ENCODE measurements at places on chromosomes 11 and 22.
A peak's percentile ranks its signal among the peaks of the same experiment; 100 is the strongest.

- no peak for DNase-seq
Measured at GRCh38 chr22:30531651-30532608, 14.6 kb downstream of the SEC14L6 start.

GRCh38 chr11:77530879-77531278 is 57.0 kb upstream of the PAK1 start:
- DNase-seq: no peak

GRCh38 chr11:121210445-121211080 is 82.0 kb upstream of the SC5D start:
- DNase-seq: no peak

DNA sequence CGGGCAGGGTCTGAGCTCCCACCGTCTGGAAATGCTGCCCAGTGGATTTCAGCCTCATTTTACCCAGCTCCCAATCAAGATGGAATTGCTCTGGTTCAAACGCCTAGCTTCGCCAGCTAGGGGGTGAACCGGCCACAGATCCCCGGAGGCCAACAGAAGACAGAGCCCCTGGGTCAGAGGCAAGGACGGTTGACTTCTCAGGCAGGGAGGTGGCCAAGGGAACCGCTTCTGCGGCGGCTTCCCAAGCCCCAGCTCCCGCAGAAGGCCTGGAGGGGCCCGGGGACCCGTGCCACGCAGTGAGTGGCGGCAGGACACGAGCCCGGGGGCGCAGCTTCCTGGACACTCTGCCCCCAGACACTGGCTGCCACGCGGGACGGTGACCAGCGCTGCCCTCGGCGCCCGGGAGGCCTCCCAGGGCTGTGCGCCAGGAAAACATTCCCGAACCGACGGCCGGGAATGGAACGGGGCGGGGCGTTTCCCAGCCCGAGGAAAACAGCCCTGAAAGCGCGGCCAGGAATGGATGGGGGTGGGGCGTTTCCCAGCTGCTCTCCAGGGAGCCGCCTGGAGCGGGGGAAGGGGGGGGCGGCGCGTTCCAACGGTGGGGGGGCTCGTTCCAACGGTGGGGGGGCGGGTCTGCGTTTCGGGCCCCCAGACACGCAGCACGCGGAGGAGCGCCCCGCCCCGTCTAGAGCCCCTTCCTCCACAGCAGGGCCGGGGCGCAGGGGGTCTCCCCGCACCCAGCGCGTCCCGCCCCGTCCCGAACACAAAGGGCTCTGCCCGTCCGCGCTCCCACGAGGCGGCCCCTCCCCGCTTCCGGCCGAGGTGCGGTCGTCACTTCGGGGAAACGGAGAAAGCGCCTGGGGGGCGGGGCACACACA is 13.5 kb upstream of the B4GALNT4 start:
- DNase-seq: peak; percentile 92

DNA sequence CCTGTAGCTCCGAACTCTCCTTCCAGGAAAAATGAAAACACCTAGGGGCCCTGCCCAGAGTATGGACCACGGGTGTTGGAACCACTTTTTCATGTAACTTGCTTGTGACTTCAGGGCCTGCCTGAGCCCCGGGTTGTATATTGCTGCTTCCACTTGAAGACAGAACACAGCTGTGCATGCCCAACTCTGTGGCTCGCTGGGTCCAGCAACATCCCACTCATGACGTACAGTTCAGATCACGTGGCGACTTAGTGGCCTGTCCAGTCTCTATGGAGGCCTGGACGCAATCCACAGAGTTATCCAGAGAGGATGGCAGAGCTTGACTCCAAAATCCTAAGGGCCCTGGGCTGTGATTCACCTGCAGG is 6.8 kb downstream of the C11orf21 start:
- DNase-seq: no peak

DNA sequence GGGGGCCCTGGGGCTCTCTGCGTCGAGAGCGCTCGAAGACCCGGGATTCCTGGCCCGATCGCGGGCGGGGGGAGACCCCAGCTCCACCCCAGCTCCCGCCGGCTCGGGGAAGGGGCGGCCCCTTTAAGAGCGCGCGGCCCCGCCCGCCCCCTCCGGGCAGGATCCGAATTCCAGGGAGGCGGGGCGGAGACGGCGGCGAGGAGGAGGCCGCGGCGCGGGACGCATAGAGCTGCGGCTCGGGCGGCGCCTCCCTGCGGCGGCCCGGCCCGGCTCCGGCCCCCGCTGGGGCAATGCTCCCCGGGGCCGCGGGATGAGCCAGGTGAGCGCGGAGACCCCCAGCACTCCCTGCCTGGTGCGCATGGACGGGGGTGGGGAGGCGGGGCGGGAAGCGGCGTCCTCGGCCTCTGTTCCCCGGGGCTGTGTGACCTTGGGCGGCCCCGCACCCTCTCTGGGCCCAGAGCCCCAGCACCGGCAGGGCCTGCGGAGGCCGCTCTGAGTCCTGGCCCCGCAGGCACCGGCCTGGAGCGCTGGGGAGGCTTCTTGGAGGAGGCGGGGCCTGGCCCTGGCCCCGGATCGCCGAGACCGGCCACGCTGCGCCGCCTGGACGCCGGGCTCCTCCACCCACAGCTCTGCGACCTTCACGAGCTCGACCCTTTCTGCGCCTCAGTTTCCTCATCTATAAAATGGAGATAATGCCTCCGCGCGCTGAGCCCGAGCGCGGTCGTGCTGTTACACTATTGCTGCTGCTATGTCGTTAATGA is 565 bp downstream of the GAS2L1 start:
- peak; percentile 90 for DNase-seq

DNA sequence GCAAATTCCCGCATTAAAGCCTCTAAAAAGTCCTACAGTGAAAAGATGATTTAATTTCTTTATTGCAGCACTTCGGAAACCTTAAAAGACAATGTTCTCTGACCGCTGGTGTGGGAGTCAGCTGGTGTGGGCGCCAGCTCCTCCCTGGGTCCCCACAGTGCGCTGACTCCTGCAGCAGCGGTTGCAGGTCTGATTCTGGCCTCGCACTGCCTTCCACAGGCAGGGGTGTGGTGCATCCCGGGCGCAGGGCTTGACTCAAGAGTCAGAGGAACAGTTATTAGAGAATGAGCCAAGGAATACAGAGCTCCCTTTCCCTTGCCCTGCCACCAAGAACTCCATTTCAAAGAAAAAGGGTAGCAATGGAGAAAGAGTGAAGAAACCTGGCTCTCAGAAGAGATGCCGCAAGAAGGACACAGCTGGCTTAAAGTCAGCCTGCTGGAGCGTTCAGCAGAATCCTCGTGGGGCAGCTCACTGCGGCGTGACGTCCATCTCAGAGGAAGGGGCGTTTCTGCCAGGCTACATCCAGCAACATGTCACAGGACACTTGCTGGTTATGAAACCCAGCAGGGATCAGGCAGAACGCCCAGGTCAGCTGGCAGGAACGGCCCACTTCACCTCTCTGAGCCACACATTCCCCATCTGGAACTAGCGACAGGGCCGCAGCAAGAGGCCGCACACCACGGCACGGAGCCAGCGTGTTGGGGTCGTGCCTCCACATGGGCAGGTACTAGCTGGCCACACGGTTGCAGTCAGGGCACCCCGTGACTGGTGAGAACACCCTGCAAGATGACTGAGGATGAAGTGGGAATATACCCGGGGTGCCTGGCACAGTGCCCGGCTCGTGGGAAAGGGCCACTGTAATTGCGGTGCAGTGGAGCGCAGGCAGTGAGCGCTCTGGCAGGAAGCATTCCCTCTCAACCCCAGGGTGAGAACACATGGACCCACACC is 18.1 kb upstream of the EFCAB6 start:
- DNase-seq: no peak

GRCh38 chr11:55658608-55659007 is 3.4 kb upstream of the OR4C6 start:
- no peak for DNase-seq

GRCh38 chr11:125062931-125063428 is at the start of gene SLC37A2:
Gene SLC37A2, plus strand, starts transcription at chr11:125063305. Its CDS starts 63 bp downstream, at chr11:125063368.
- peak; percentile 78 for DNase-seq

GRCh38 chr11:84164728-84165127 is 878.6 kb upstream of the CCDC90B start:
- DNase-seq: no peak

DNA sequence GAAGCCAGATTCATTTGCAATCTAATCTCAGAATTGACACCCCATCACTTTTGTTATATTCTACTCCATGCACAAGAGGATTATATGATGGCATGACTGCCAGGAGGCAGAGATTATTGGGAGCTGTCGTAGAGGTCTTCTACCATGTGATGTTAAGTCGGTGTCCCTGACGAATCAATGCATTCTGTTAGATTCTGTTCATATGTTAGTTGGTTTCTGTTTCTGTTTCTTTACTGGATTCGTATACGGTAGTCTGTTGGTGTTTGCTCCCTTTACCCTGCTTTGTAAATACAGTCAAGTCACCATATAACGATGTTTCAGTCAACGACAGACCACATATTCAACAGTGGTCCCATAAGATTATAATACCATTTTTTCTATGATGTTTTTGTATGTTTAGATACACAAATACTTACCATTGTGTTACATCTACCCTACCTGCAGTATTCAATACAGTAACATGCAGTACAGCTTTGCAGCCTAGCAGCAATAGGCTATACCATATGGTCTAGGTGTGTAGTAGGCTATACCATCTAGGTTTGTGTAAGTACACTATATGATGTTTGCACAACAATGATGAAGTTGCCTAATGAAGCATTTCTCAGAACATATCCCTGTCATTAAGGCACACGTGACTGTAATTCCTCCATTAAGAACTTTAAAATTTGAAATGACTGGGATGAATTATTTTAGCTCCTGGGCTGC is 22.8 kb upstream of the RASSF10 start:
- no peak for DNase-seq

DNA sequence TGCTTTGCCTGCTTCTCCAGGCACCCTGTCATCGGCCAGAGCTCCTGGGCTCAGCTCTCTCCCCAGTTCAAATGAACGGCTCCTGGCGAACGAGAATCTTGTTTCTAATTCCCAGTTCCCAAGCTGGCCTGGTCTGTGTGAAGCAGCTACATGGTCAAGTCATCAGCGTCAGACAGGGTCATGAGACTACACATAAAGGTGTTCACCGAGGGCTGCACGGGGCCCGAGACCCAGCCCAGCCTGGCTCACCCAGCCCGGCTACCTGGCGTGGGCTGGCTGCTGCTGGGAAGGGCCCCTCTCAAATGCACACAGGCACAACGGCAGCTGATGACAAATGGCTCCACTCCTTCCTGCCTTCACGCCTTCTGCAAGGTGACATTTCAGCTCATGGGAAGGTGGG is 14.6 kb upstream of the CELSR1 start:
- no peak for DNase-seq

GRCh38 chr11:87394924-87395323 is 357.2 kb downstream of the TMEM135 start:
- DNase-seq: no peak

GRCh38 chr11:126124231-126124661 is 61.6 kb upstream of the CDON start:
- no peak for DNase-seq

DNA sequence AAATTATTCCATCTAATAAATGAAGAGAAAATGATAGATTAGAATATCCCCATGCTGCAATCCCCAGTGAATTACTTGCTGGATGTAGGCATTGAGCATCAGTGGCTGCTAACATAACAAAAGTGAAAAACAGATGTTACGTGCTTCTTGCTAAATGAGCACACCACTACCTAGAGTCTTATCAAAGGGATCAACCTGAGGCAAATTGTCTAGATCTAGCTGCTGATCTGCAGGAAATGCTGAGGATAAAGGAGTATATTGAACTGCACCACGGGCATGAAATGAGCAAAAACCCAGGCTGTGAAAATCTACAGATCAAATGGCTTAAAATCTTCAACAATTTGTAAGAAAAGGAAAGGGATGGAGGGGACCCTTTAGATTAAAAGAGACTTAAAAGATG is 45.3 kb upstream of the SCUBE2 start:
- DNase-seq: no peak

- peak; percentile 78 for DNase-seq
Measured at GRCh38 chr22:21646608-21647590, 4.8 kb downstream of the SDF2L1 start.

DNA sequence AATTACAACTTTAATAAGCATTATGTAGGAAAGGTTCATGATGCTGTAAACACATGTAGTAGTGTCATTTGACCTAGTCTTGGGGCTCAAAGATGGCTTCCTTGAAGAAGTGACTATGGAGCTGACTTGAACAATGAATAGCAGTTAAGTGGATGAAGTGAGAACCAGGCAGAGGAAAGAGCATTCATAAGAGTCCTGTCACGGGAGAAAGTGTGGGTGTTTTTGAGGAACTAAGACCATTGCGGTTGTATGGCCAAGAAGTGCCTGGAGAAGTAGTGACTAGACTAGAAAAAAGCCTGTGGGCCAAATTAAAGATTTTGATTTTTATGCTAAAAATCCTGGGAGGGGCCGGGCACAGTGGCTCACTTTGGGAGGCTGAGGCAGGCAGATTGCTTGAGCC is 7.2 kb upstream of the IL18BP start:
- no peak for DNase-seq

DNA sequence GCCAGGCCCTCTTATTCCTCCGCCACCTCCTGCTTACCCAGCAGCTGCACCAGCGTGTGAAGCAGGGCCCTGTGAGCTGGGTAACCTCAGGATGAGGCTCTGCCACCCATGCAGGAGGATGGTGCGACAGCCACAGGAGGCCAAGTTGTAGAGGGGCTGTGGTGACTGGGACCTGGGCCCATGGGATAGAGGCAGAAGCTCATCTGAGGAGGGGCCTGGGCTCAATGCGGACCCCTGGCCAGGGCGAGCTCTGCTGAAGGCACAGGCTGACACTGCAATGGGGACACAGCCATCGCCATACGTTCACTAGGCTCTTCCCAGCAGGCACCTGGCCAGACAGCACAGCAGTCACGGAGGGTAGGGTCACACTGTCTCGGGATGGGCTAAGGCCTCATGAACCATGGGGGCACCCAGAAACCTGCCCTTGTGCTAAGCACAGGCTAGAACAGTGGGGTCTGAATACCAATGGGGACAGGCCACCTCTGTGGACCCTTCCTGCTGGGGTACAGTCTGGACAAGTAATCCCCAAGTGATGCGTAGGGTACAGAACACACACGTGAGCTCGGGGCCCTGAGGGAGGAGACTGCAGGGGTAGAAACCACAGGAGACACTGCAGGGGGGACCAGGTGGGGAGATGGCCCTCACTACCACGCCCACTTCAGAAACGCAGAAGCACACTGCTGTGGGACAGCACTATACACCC is 35.3 kb downstream of the GNB1L start:
- no peak for DNase-seq

GRCh38 chr11:64042301-64042700 is 6.6 kb downstream of the FLRT1 start:
- DNase-seq: peak; percentile 41

GRCh38 chr11:73184953-73185671 is 33.0 kb upstream of the P2RY2 start:
- peak; percentile 70 for DNase-seq

DNA sequence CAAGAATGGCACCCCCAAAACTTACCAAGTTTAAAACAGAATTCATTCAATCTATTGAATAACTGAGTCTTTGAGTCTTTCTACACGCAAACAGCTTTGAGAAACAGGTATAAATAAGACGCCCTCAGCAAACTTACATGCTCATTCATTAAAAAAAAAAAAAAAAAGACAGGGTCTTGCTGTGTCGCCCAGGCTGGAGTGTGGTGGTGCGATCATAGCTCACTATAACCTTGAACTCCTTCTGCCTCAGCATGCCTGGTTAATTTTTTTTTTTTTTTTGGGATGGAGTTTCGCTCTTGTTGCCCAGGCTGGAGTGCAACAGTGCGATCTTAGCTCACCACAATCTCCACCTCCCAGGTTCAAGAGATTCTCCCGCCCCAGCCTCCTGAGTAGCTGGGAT is 6.1 kb downstream of the PRR14L start:
- DNase-seq: no peak
